Stimulated activated CD8-positive, alpha-beta memory T cell treated with anti-CD3 and anti-CD28 coated beads, Interleukin-15, amount 100 ng/mL, for 4 hours (primary cell): ENCODE measurements at places on chromosomes 2 and 18.

DNA sequence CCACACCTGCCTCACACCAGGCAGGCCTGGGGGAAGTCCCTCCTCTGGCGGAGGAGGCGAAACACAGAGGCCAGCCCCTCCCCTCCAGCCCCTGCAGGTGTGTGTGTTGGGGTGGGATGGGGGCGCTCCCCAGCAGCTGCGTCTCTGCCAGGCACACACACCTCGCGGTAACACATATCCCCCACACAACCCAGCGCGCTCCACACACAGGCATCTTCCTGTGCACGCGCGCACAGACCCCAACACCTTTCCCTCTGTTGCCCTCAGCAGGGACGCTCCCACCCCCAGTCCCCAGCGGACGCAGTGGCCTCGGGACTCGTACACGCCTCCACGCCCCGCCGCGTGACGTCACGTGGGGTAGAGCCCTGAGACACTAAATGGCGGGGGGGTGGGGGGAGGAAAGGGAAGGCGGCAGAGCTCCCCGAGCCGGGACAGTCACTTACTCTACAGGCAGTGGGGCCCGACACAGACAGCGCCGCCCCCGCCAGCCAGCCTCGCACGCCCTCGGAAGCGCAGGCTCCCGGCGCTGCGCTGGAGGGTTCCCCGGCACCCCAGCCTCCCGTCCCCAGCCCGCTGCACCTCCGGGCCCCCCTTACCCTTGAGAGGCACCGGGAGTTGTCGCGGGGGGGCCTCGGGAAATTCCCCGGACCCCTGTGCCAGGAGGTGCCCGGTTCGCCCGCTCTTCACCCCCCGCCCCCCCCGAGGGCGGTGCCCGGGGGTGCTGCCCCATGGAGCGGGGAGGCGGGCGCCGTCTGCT is at the start of gene WNT10A:
WNT10A (plus strand) TSS at position 751 of the 757 bp plus-strand sequence. CDS start 144 bp downstream, outside the sequence.
- DNase-seq = peak; percentile 77

- DNase-seq = no peak
These were observed 76.9 kb downstream of the MYT1L start for GRCh38 chr2:2254206-2254605.

DNA sequence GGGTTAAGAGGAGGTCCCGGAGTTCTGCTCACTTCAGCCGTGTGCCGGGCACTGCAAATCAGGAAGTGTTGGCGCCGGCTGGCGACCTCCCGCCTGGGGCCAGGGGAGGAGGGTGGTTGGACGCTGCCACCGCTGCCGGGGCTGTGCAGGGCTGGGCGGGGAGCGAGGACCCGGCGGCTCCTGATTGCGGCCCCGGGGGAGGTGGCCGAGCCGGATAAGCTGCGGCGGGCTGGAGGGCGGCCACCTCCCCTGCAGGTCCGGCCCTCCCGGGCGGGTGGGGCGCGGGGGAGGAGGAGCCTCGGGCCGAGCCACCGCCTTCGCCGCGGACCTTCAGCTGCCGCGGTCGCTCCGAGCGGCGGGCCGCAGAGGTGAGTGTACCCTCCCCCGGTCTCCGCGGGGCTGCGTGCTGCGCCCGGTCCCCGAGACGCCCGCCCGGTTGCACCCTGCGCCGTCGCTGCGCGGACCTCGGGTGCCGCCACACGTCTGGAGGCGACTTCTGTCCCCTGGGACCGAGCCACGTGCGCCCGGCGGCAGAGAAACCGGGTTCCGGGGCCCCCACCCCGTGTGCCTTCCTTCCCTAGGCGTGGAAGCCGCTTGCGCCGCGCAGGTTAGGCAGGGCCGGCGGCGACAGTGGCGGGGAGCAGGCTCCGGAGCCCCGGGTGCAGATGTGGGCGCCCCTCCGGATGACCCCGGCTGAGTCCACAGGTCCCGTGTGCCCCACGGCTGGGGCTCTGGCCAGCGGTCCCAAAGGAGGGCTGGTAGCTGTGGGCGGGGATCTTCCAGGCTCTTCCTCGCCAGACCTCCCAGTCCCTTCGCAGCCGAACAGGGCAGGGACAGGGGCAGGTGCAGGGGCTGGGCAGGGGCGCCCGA is at the start of gene STEAP3:
STEAP3 (plus strand) TSS at position 314 of the 870 bp plus-strand sequence. CDS start 7,179 bp downstream, outside the sequence.
- no peak for DNase-seq

DNA sequence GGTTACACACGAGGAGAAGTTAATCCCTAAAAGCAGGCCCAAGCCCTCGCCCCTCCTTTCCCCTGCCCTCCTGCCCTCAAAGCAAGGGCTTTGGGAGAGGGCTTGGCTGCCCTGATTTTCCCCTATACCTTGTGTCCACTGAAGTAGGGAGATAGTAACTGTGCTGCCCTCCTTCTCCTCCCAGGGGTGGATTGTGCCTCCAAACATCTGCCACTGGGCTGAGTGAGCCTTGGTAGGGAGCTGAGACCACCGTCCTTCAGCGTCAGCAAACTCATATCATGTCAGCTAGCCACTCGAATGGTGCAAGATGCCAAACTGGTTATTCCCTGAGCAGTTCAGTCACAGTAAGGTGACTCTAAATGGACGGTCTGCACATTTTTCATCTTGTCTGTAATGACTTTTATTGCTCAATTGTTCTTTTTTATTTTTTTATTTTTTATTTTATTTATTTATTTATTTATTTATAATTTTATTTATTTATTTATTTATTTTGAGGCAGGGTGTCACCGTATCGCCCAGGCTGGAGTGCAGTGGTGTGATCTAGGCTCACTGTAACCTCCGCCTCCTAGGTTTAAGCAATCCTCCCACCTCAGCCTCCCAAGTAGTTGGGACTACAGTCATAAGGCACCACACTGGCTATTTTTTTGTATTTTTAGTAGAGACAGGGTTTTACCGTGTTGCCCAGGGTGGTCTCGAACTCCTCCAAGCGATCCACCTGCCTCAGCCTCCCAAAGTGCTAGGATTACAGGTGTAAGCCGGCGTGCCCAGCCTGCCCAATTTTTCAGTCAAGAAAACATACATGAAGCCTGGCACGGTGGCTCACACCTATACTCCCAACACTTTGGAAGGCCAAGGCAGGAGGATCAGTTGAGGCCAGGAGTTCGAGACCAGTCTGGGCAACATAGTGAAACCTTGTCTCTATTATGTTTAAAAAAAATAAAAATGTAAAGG is 8.7 kb downstream of the PCBP1 start:
- DNase-seq = no peak

DNA sequence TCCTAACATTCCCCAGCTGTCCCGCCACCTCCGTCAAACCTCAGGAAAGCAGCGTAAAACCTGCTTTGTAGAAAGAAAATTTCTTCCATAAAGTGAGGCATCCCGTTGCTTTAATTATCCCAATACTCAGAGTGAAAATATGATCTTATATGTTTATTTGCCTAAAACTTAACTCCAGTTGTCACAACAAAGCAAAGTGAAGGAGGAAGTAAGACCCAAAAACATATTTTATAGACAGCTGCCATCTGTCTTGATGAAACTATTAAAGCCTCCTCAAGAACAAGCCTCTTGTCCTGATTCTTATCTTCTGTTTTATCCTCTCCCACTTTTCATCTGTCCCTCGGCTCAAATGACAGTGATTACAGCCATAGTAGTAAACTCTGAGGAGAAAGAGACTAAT is 28.9 kb upstream of the LPIN2 start:
- no peak for DNase-seq

DNA sequence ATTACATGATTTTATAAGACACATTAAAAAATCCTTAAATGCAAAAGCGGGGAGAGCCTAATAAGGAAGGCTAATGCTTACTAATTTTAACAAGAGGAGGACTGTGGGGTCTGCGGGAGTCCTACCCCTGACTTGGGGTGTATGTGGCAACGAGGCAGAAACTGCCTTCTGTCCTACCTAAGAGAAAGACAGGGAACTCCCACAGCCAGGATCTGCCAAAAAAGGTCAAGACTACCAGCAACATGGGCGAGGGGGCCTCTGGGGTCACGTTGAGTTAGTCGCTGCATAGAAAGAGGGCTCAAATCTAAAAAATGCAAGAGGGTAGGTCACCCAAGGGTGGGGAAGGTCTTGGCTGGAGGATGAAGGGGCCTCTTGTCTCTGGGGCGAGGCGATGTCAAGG is 529 bp upstream of the AMER3 start:
- DNase-seq = no peak

GRCh38 chr2:58056192-58056916 is 9.7 kb downstream of the VRK2 start:
- no peak for DNase-seq

- DNase-seq = no peak
These were observed 272.3 kb downstream of the RAD51AP2 start for GRCh38 chr2:17245906-17246305.

DNA sequence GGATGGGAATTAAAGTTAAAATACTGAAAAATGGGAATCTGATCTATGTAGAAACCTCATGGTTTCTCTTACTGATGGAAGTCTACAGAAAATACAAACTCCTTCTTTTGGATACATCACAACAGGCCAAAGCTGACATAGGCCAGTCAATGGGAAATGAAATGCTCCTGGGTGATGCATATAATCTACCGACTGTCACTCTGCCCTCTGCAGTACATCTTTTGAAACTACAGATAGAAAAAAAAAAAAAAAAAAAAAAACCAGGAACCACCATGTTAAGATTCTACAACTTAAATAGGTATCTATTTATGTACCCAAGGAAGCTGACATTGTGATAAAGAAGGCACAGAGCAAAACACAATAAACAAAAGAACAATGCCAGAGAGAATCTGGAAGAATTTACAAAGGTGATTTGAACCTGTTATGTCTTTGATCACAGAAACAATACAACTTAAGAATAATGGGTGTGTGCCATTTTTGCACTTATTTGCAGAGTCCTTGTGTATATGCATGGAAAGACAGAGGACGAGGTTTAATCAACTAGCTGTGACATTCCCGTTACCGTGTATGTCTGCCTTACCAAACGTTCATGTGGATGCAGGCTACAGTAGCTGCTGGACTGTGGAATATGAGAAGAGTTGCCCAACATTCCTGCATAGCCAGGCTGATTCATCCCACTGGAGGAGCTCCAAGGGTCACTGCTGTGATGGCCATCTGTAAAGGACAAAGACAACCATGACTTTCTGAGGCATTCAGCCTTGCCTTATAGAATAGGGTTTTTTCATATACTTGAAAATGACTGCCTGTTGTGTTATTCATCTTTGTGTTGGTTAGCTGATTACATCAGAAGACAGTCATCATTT is 312.7 kb downstream of the TCF4 start:
- DNase-seq = no peak

- DNase-seq = no peak
These were observed 21.0 kb upstream of the SEMA4C start for GRCh38 chr2:96890726-96891385.

DNA sequence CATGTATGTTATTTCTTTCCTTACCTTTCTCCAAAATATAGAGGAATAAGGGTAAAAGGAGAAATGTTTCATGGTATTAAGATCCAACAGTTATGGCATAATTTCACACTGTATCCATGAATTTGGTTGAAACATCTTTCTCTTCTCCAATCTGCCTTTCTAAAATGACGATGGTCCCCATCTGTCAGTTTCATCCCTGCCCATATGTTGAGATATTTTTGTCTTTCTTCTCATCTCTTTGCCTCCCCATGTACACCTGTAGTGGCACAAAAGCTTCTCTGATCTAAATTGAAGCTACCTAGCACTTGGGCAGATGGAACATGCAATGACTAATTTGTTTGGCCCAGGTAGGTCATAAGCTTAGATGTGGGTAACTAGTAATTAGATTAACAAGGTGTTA is 90.7 kb upstream of the LRRTM1 start:
- no peak for DNase-seq

- no peak for DNase-seq
These were observed 167.1 kb upstream of the TRIB2 start for GRCh38 chr2:12549641-12550040.

DNA sequence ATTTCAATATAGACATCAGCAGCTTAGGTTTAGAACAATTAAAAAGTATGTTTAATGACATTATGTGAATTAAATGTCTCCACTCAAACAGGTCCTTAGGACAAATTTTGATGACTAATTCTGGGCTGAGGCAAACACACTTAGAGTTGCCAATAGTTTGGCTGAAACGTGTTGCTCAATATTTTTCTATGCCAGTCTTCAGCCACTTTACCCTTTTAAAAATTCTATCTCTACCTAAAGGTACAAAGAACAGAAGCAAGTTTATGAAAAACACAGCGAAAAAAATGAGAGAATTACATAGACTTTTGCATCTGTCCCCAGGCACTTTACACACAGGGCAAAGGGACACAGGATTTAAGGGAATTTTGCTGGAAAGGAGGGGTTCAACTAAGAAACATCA is 4.5 kb downstream of the IDH1 start:
- no peak for DNase-seq

- peak; percentile 9 for DNase-seq
These were observed 318.7 kb upstream of the NCKAP5 start for GRCh38 chr2:133886735-133887675.

- DNase-seq = no peak
These were observed 49.5 kb downstream of the C2orf42 start for GRCh38 chr2:70141212-70141901.

DNA sequence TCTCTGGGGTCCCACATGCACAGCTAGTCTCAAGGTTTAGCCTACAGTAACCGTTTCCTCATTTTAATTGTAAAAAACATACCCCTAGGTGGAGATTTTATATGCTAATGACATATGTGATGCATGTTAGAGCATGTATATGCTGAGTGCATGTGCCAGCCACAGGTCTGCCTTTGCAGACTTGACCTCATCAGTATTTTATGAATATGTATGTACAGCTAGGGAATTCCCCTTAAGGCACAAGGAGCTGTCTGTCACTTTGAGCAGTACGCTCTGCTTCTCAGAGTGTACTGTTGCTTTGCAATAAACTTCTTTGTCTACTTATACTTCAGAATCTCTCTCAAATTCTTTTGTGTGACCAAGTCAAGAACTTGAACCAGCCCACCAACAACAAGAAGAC is 131.2 kb upstream of the ERBB4 start:
- DNase-seq = no peak

- DNase-seq = no peak
These were observed 736.0 kb upstream of the CELF4 start for GRCh38 chr18:38301621-38302020.

DNA sequence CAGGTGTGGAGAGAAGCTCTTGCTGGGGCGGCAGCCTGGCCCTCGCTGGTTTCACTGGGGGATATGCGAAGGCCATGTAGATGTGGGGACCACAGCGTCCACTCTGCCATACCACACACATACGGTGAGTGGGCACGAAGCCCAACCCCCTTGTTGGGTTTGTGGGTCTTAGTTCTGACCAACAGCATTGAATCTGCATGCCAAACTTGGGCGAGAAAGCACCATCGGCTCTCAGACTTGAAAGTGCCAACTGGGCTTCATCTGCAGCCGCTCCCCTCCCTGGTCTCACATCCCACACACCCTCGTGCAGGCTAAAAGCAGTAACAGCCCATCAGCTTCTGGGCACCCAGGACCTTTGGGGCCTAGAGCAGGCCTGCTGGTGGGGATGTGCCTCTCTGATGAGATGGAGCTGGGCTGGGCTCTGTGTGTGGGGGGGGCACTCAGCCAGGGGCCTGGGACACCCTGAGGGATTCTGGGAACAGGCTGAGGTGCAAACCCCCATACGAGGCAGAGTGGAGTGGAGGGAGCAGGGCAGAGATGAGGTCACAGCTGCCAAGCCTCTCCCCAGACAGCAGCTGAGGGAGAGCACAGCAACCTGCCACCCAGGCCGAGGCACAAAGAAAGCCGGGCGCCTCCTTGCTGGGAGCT is 264.4 kb downstream of the TWIST2 start:
- DNase-seq = no peak

- no peak for DNase-seq
These were observed 6.0 kb downstream of the DDX18 start for GRCh38 chr2:117820444-117820843.
